ENCODE measurements at places on chromosomes 3 and 15.

GRCh38 chr3:131526801-131527347, 24.1 kb upstream of the MRPL3 start:
- no peak for DNase-seq

- DNase-seq, result no peak
Observed at GRCh38 chr15:83927704-83928391, 273.9 kb downstream of the ADAMTSL3 start.

- DNase-seq, result no peak
Observed at GRCh38 chr3:117104792-117105191, 395.2 kb downstream of the TUSC7 start.

- DNase-seq, result no peak
Observed at GRCh38 chr3:134054231-134054630, 24.5 kb upstream of the SLCO2A1 start.

- DNase-seq, result no peak
Observed at GRCh38 chr3:149806171-149806778, 6.7 kb upstream of the RNF13 start.

DNA sequence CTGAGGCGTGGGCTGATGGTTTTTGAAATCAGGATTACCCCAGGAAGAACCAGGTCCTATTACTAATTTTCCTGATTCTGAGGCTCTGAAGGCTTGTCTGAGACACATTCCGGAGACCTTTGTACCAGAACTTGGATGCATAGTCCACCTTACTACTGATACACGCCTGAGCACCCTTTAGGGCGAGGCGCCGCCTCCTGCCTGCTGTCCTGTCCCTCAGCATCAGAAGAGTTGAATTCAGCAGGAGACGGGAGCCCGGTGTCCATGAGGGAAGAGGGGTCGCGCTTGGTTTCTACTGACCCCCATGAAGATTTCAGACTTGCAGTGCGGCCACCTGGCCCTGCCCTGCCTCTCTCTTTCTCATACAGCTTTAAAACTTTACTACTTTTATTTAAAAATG, 49.9 kb downstream of the KLF13 start:
- DNase-seq, result no peak

- no peak for DNase-seq
Observed at GRCh38 chr15:64751464-64751863, 23.9 kb downstream of the RBPMS2 start.

GRCh38 chr3:126538316-126538715, 14.4 kb downstream of the CHST13 start:
- DNase-seq, result no peak

DNA sequence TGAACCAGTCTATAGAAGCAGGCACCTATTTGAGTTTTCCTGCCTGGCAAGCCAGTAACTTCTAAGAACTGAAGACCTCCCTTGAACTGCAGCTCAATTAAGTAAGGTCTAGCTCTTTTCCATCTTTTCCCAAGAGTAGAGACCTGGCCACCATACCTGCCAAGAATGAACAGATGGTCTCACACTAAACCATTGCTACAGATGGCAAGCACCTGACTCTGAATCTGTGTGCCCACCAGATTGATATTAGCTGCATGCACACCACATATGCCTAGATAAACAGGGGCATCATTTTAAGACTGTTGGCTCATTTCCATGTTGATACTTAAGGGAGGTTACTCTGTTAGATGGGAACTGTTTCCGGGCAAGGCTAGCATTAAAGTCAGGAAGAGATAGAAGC, 34.8 kb upstream of the GSK3B start:
- no peak for DNase-seq

GRCh38 chr15:64286473-64286872, 69.5 kb downstream of the CSNK1G1 start:
- no peak for DNase-seq

DNA sequence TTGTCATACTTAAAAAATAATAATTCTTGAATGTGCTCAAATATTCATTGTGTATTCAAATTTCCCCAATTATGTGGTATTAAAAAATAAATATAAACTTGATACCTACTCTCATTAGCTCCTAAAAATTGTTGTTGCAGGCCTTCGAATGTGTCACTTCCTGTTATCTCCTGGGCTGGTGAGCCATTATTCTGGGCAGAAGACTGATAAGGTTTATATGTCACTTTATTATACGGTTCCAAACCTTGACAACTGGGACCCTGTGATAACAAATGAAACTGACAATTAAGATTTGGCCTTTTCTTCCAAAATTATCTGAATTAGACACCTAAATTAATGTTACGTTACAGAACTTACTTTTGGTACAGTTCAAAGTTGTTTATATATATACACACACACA, 15.0 kb downstream of the CEP152 start:
- DNase-seq, result no peak
